Stimulated activated CD4-positive, alpha-beta T cell treated with anti-CD3 and anti-CD28 coated beads, Interleukin-4, amount 100 ng/mL, for 24 hours (primary cell): ENCODE measurements at places on chromosomes 2 and 18.

DNA sequence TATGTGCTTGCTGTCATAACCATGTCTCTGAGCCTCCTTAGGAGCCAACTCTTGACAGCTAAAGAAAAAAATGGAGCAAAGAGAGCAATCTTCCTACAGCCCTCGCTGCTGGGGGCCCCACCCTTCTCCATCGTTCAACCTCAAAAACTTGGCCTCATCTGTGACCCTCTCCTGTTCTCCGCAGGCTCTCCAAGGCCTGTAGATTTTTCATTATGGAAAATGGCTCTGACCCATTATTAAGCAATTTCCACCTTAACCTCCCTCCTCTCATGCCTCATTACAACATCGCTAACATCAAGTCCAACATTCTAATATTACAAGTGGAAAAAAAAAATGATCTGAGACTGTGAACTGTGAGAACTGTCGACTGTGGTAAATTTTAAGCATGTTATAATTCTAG lies 98.7 kb downstream of the SLC8A1 start:
- no peak for DNase-seq

GRCh38 chr2:75204833-75205232 lies 5.5 kb upstream of the TACR1 start:
- no peak for DNase-seq

- DNase-seq = no peak
These were observed 45.6 kb downstream of the ONECUT2 start for GRCh38 chr18:57480733-57481132.

DNA sequence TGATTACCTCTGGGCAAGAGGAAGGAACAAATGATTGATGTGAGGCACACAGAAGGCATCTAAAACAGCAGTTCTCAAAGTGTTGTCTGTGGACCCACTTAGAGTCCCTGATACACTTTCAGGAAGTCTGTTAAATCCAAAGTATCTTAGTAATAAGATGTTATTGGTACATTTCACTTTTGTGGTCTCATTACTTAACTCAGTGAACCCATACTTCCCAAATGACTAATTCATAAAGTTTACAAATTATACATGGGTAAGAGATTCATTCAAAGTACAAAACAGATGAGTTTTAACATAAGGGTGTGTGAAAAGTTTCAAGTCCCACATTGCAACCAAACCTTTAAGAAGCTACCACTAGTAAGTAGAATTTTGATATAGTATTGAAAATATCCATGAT lies 440.5 kb downstream of the NUP35 start:
- no peak for DNase-seq

- no peak for DNase-seq
These were observed 49.3 kb downstream of the CACNB4 start for GRCh38 chr2:152049541-152049940.
